Amniotic epithelial cell (primary cell): ENCODE measurements at places on chromosomes 3 and 15.
A peak's percentile ranks its signal among the peaks of the same experiment; 100 is the strongest.

- DNase-seq, result peak; percentile 71
Observed at GRCh38 chr3:29313981-29314726, 33.3 kb downstream of the RBMS3 start.

DNA sequence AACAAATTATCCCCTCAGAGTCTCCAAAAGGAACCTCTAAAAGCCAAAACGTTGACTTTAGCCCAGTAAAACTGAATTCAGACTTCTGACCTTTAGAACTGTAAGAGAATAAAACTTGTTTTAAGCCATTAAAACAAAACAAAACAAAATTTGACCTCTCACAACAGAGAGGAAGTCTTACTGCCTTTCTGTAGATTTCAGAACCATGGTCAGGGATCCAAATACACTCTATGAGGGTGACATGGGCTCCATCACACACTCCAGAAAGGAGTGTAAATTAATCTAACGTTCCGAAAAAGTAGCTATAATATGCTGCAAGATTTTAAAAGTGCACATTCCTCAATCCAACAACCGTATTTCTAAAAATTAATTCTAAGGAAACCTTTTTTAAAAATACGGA, 19.2 kb upstream of the RPL14 start:
- DNase-seq, result no peak

DNA sequence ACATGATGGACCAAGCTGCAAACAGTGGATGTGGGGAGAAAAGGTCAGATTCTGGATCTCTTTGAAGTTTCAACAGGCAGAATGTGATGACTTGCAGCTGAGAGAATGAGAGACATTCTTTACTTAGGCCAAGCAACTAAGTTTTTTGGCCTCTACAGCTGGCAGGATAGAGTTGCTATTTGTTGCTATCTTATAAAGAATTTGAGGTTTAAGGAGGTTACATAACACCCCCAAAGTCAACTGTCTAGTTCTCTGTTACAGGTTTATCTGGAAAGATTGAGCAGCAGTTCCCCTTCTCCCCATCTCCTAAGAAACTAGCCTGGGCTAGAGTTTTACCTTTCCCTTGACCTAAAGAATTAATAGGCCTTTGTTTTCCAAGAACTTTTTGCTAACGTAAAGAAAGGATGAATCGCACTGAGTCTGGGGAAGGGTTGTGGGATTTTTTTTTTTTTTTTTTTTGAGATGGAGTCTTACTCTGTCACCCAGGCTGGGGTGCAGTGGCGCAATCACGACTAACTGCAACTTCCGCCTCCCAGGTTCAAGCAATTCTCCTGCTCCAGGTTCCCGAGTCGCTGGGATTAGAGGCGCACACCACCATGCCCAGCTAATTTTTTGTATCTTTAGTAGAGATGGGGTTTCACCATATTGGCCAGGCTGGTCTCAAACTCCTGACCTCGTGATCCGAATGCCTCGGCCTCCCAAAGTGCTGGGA, 26.6 kb upstream of the SLMAP start:
- DNase-seq, result peak; percentile 57

DNA sequence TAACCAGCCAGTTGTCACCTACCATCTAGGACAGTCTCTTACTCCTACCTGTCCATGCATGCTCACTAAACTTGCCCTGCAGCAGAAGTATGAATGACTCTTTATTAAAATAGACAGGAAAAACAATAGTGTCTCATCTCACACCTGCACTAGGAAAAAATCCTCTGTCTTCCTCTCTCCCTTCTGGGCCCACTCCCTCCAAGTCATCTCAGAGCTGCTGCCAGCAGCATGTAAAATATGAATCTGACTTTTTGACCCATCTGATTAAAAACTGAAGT, 93.5 kb upstream of the THBS1 start:
- no peak for DNase-seq

DNA sequence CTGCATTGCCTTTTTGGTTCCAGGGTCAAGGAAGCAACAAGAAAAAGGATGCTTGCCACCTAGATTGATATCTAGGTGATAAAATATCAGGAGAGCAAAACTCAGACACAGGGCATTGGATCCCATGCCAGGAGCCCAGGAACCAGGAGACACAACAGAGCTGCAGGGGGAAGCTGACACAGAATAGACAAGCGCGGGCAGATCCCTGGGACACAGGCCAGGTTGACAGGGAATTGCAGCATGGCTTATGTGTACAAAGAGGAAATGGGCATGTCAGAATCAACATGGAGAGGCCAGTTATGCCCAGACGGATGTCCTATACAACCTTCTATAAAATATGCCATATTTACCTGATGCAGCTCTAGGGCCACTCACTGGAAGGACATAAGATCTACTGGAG, 84.2 kb downstream of the SEMA6D start:
- DNase-seq, result no peak
